ENCODE measurements at places on chromosomes 5 and 9.

DNA sequence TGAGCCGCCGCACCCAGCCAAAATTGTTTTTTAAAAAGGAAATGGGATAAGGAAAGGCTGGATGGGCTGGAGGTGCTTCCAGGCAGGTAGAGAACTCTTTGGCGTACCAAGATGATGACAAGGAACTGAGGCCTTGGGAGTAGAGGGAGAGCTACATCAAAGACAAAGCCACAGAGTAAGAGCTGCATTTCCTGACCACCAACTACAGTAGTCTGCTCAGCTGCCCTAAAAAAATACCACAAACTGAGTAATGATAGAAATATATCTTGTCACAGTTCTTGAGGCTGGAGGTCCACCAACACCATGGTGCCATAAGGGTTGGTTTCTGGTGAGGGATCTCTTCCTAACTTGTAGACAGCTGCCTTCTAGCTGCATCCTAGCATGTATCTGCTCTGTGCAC lies 8.2 kb downstream of the OR1K1 start:
- no peak for DNase-seq

GRCh38 chr5:144100702-144101101 lies 69.8 kb downstream of the YIPF5 start:
- no peak for DNase-seq

DNA sequence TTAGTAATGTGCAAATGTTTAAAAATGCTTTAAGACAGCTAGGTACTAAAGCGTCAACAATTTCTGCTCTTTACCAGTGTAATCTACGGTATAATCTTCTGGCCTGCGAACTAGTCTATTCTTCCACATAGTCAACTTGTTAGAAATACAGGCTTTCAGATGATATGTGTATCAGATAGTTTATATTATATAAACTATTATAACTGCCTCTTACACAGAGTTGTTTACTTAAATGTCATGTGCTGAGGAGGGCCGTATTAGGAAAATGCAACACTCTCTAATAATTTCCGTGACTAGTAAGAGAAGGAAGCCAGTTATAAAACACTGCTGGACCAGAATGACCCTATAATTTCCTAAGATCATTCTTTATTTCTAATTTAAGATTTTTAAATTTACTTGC lies 63.6 kb downstream of the WDR41 start:
- DNase-seq: no peak

DNA sequence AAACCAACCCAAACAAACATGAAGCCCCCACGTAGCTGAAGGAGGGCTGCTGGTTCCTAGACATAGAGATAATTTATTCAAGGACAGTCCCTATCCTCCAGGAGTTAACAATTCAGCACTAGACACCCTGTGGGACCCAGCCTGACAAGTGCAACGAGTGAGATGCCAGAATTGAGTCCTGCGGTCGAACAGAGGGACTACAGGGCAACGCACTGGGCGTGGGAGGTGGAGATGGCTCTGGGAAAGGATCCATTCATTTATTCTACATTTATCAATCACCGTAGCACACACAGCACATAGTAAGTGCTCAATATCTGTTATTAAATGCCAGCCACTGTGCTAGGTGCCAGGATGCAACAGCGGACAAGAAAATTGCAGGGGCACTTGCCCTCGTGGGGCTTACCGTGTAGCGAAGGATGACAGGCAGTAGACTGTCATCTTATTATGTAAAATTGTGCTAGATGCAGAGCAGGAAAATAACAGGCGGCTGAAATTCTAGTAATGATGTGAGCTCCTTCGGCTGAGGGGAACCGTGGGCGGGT lies 855 bp upstream of the ARHGAP26 start:
- peak; percentile 25 for DNase-seq

GRCh38 chr5:78927657-78928282 lies 57.3 kb downstream of the ARSB start:
- no peak for DNase-seq
